Aorta (tissue), 5 donors: ENCODE measurements at places on chromosomes 5 and 9. TPM values are rescaled to one million over a fixed set of nuclear protein-coding genes. Genes with fewer than 3 reads are reported as not detected.
A peak's percentile ranks its signal among the peaks of the same experiment; 100 is the strongest.

- no peak for DNase-seq
Measured at GRCh38 chr5:137743031-137743640, 7.2 kb upstream of the KLHL3 start.

DNA sequence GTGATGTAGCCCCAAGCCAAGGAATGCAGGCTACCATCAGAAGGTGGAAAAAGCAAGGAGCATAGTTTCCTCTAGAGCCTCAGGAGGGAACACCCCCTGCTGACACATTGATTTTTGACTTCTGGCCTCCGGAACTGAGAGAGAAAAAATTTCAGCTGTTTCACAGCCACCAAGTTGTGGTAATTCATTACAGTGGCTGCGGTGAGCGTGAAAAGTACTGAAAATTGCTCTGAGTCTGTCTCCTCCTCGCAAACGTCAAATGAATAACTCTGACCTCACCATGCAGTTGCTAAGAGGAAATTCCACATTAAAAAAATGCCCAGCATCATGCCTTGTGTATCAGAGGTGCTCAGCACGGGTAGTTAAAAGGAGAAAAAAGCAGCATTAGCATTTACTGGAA, 277.9 kb upstream of the MSX2 start:
- DNase-seq = no peak

- DNase-seq = no peak
Measured at GRCh38 chr9:82532504-82533180, 530.3 kb downstream of the RASEF start.

GRCh38 chr9:34547960-34548611, 25.3 kb upstream of the ENHO start:
- peak; percentile 83 for DNase-seq

DNA sequence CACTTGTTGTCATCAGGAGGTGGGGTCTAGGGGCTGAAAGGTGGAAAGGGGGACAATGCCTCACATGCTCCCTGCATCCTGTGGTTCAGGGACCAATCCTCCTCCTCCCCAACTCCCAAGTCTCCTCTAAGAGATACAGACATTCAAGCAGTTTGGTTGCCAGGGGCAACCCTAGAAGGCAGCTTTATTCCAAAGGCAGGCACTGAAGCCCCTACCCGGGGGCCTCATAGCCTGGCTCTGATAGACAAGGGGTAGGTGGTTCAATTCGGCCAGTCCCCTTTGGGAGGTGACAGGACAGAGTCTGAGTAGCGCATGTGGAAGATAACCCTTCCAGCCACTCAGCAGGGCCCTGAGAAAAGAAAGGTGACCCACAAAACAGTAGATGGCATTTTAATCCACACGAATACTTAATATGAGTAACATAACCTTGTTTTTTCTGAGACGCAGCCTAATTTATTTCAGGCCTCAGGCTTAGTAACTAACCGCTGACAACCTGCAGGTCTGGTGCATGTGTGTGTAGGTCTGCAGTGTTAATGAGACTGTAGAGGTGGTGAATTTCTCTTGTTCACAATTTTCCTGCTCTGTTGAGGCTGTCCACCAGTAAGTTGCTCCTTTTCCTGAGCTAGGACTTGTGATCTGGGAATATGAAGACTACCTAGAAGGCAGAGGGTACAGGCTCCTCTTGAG, 31.3 kb upstream of the HSPA9 start:
- no peak for DNase-seq

DNA sequence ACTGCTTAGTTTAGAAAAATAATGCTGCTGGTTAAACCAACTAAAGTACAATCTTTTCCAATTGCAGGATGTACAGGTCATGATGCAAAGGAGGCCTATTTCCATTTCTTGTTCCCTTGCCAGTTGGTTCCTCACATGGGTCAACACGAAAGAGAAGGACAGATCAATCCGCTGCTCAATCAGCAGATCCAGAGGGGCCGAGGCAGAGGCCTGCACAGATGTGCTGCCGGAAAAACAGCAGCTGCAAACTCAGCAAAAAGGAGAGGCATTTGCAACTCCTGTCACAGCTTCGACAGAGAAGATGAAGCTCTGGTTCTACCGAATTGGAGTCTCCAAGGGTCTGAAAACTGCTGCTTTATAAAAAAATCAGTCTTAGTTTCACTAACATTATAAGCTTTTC, 69.8 kb downstream of the NIPSNAP3B start:
- DNase-seq = peak; percentile 63

- DNase-seq = no peak
Measured at GRCh38 chr5:73459366-73459765, 10.8 kb upstream of the FOXD1 start.

GRCh38 chr5:106393276-106393675, 1277.5 kb downstream of the EFNA5 start:
- DNase-seq = no peak

DNA sequence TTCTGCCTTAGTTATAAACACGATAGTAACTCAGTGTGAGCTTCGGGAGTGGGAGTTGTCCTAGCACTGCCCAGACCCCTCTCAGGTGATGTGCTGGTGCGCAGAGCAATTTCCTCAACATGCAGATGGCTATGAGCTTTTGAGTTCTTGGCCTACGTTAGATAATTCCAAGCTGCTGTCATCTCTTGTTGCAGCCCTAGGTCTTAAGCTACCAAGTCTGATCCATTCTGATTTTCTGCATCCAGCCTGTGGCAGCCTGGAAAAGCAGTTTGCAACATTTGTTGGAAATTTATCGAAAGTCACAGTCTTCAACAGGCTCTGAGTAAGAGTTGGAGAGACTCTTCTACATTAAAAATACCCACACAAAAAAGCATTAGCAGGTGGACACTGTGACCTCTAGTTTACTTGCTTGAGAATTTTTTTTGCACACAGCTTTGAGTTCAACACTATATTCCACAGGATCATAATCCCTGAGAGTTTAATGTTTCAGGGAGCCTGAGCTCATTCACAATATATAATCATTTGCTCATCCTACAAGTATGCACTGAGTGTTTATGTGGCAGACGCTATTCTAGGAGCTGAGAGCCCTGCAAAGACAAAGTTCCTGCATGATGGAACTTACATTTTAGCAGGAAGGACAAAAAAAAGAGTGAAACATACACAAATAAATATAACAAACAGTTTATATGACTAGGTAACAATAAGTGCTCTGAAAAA, 91.6 kb downstream of the UBE2QL1 start:
- no peak for DNase-seq

DNA sequence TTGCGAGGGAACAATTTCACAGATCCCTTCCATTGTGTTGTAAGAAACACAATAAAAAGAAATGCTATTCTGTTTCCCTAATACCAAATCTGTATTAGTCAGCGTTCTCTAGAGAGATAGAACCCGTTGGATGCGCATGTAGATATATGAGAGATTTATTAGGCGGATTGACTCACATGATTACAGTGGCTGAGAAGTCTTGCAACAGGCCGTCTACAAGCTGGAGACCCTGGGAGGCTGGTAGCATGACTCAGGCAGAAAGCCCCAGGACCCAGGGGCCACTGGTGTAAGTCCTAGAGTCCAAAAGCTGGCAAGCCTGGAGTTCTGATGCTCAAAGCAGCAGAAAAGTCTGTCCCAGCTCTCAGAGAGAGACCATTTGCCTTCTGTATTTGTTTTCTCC, 18.4 kb upstream of the IL17B start:
- peak; percentile 53 for DNase-seq

DNA sequence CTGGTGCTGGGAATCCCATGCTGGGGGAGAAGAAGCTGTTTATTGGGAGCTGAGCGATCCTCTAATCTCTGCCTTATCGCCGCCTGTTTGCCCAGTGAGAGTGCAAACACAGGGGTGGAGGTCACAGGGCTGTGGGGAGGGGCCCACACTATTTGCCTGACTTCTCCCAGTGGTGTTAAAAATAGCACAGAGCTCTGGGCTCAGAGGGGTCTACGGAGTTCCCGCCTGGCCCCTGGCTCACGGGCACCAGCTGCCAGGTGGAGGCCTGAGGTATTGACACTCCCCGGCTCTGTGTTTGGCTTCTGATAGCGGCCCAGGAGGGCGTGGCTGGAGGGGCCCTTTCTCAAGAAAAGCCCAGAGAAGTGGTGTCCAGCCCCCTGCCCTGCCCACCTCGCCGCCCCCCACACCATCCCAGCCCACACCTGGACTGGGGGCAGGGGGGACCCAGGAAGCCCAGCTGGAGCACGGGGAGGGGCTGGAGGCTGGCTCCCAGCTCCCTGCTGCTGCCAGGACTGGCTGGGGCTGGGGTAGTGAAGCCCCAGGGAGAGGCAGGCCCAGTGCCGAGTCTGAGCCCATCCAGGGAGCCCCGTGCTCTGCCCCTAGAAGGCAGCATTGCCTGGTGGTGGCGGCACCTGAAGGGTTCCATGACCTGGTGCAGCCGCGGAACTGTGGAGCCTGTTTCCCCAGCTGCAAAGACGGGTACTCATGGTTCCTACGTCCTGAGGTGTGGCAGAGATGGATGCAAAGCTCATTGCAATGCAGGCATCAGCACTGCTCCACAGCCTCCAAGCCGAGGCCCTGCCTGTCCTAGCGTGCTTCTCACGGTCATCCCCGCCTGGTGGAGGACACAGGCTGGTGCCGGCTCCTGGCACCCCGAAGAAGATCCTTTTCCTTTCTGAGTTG, 35.7 kb upstream of the EGFL7 start:
- peak; percentile 43 for DNase-seq

SLC4A9 gene
- not detected for total RNA-seq

BTNL8 gene
- 0.29 TPM for total RNA-seq

ABLIM3 gene
- total RNA-seq = 44.4 TPM

LYSMD3 gene
- 29.7 TPM for total RNA-seq

TAF11L2 gene
- not detected for total RNA-seq
